Peyer's patch (tissue), 4 donors: ENCODE measurements at places on chromosomes 6 and 20.

- DNase-seq: no peak
These were observed 789.6 kb upstream of the EYS start for GRCh38 chr6:66496659-66497058.

DNA sequence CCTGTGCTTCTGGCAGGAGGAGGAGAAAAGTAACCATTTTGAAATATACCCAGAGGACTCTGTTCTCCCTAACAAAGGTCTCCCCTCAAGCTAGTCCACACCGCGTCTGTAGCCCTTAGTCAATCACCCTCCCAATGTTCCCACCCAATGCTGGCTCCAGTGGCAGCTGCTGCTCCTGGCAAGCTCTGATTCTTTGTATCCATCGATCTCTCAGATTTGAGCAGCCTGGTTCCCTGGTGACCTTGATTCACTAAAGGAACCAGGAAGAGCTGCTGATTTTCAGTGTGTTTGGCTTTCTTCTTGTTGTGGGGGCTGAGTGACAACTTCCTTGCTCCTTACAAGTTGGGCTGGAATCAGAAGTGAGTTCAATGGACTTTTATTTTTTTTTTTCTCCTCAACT, 68.5 kb downstream of the FOXC1 start:
- DNase-seq: no peak

DNA sequence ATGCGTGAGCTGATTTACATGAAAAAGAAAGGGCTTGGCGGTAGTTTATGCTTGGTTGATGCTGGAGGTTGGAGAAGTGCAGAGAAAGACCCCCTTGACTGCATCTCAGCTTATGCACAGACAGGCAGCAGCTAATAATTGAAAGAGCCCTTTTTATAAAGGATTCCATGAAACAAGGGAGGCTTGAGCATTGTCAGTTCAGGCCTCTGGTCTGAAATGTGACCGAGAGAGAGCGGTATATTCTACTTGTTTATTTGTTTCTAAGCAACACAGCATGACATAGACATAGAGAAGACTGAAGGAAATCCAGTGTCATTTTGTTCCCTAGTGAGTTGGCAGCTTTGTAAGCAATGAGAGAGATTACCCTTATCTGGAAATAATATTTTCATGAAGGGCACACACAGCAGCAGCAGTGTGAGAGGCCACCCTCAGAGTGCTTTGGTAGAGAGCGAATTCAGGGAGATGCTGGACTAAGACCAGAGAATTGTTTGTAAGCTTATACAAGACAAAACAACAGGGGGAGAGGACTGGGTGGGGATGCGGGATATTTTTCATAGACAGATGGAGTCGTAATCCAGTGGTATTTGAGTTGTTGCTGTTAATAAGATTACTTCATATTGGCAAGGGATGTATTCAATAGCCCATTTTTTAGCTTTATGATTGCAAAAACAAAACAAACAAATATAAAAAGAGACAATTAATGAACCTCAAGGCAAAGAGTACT, 34.6 kb upstream of the LAMA2 start:
- no peak for DNase-seq

DNA sequence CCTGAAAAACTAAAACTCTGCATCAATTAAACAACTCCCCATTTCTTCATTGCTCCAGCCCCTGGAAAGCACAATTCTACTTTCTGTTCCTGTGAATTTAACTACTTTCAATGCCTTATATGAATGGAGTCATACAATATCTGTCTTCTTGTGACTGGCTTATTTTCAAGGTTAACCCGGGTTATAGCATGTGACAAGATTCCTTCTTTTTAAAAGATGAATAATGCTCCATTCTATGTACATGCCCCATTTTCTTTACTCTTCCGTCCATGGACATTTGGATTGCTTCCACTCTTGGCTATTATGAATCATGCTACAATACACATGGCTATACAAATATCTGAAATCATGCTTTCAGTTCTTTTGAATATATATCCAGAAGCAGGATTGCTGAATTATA, 334.9 kb upstream of the ID4 start:
- no peak for DNase-seq

DNA sequence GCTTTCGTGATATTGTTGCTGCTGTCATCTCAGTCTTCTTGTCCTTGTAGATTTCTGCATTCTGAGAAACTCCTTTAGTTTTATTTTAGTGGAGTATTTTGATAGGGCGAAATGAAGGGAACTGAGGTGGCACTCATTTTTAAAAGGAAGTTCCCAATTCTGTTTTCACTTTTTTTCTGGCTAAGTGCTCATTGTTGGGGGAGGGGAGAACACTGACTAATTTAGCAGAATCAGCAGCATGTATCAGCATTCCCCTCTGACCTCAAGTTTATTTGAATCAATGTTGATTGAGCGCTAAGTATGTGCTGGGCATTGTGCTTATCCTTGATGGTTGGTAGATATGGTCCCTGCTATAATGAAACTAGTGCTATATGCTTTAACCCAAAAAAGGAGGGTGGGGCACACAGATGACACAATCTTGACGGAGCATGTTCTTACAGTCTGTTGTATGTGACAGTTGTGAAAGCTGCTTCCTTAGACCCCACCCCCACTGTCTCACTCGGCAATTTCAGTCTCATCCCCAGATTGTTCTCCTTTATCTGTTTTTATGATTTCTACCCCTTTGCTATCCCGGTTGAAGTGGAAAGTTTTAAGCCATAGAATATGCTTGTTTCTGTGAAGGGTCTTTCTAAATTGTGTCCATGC, 262.4 kb downstream of the SOX4 start:
- DNase-seq: no peak

- DNase-seq: no peak
These were observed 43.7 kb downstream of the NINL start for GRCh38 chr20:25541676-25542075.

GRCh38 chr20:23867152-23867776, 12.3 kb downstream of the CST5 start:
- DNase-seq: no peak

DNA sequence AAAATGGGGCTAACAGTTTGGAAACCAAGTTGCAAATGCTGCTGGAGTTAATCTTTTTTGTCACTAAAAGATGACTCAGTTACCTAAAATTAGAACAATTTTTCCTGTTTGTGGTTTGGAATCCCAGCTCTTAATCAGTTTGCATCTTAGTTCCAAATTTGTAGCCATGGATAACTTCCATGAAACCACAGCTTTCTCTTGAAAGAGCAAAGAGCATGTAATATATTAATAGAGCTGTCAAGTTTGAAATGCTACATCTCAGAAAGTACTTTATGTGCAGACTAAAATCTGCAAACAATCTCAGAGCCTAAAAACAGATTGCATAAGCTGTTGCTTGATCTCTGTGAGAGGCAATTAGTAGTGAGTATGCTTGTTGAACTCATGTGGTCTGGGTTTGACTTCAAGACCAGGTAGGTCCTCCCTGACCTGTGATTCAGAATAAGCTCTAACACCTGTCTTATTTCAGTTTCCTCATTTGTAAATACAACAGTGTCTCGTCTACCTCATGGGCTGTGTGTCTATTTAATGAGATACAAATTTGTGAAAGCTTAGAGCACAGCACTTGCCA, 23.5 kb downstream of the DHX35 start:
- no peak for DNase-seq

DNA sequence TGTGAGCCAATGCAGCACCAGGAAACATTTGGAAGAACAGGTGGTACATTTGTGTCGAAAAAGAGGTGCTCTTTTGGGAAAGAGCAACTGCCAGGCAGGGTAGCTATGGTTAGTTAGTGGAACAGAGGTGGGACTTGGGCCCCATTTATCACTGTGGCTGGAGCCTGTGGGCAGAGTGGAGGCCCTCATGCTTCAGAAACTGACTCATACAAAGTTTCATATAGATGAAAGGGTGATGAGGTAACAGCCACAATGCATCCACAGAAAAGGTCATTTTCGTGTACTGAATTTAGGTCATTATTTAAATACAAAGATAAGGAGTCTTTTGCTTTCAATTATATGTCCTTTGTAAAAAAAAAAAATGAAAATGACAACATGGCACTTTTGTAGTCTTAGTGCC, 76.4 kb upstream of the HS3ST5 start:
- DNase-seq: no peak

- no peak for DNase-seq
These were observed 41.7 kb downstream of the SLC16A10 start for GRCh38 chr6:111129013-111129412.

DNA sequence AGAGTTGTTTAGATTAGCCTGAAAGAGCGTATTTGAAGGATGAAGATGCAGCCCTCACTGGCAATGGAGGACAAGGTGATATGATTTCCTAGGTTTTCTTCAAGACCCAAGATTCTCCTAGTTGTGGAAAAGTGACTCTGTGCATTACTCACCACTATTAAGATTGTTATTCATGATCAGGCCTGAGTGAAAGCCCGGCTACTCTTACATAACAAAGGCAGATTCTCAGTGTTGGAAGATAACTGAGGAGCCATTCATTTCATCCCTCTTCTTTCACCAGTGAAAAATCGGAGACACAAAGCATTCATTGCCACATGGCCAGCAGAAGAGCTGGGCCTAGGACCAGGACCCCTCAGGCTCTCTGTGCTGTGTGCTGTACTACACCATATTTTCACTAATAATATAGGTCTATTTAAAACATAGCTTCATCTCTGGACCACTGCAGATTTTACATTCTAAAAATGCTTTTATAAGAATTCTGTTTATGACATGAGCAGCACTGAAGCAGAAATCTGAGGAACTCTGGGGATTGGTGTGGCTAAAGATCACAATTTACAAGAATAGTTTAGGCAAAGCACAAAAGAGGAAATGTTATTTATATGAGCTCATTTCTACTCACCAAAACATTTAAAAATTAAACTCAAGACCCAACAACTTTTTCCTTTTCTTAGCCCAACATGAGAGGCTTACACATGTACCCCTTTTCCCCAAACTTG, 181.9 kb upstream of the CCN2 start:
- DNase-seq: no peak

DNA sequence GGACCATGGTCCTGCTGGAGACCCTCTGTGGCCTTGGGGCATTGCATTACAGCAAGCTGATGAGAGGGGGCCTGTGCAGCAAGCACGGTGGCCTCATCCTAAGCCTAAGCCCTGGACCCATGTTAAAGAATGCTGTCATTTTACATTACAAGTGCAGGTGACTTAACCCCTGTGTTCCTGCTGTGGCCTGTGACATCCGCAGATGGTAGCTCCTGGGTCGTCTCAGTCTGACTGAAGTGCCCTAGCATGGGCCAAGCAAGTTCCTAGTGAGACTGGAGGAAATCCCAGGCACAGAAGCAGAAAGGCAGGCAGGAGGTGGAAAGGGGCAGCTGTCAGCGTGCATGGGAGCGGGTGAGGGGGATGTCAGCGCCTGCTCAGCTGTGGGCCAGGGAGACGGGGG, 252.4 kb downstream of the FNDC1 start:
- DNase-seq: no peak

GRCh38 chr20:10573951-10574339, 99.9 kb downstream of the JAG1 start:
- no peak for DNase-seq

- DNase-seq: no peak
These were observed 157.2 kb downstream of the PTPRK start for GRCh38 chr6:128363020-128363813.

- no peak for DNase-seq
These were observed 10.6 kb upstream of the EFHC1 start for GRCh38 chr6:52409499-52409898.

- no peak for DNase-seq
These were observed 33.4 kb upstream of the GSTA4 start for GRCh38 chr6:53028467-53028866.

- DNase-seq: no peak
These were observed 45.2 kb downstream of the DPPA5 start for GRCh38 chr6:73308712-73309534.

DNA sequence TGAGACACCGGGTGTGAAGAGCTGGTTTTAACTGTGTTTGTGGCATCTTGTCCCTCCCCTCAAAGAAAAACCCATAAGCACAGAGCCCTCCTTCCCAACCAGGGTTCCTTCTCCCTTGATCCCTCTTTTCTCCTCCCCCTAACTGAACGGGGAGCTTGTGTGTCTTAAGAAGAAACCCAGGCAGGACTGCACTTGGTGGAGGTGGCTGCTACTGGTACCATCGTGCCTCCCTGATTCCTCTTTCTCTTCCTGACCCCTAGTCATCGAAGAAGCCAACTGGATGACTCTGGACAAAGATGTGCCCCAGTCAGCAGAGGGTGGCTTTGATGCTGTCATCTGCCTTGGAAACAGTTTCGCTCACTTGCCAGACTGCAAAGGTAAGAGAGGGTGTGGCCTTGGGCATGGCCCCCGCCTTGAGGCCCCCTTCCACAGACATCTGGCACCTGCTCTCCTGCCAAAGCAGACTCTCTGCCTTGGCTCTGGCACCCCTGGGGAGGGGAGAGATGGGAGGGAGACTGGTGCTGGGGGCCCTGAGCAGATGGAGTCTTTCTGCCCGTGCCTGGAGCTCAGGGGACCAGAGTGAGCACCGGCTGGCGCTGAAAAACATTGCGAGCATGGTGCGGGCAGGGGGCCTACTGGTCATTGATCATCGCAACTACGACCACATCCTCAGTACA, 2.1 kb downstream of the GNMT start:
- DNase-seq: no peak

DNA sequence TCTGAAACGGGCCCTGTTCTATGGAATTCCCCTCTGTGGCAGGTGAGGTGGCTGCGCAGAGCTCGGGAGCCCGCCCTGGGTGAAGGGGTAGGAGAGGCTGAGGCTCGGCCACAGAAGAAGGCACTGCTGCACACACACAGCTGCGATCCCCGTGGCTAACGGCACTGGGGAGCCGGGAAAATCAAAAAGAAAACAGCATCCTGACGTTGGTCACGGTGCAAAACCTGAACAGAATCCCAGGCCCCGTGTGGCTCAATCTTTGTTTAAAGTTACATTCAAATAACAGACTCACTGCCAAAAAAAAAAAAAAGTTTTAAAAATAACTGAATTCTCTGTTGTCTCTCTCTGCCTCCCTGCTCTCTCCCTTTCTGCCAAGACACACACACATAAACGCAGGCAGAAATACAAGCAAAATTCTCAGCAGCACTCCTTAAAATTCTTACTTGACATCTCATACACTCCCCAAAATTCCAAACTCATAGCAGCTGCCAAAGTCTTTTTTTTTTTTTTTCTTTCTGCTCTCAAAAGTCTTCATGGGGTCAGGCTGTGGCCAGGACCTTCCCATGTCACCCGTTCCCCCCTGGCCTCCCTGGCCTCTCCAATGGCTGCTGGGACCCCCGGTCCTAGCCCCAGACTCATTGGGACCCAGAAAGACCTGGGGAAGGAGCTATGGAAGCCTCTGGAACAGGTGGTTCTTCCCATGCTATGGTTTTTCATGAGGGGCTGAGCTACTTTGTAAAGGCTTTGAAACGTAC, 248.8 kb downstream of the TTLL2 start:
- DNase-seq: peak; percentile 13

- DNase-seq: no peak
These were observed 47.3 kb upstream of the ADGRG6 start for GRCh38 chr6:142254513-142254912.

- no peak for DNase-seq
These were observed 91.2 kb downstream of the JARID2 start for GRCh38 chr6:15336900-15337560.

DNA sequence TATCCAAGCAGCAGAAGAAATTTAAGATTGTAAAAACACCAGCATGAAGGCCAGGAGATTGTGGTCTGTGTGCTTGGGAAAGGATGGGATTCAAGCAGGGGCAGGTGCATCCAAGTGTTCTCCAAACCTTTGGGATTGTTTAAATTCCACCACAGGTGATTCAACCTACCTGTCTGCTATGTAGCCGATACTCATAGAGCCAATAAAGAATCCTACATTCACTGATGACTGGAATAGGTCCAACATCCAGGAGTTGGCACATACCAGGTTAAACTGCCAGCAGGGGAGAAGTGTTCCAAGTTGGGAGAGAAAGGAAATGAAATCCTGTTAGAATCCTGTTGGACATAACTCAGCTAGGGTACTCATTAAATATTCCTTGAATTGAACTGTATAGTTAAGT, 2.2 kb downstream of the SLC22A2 start:
- DNase-seq: no peak

GRCh38 chr6:3226481-3227362, 731 bp downstream of the TUBB2B start:
- DNase-seq: no peak
